Upper lobe of left lung (tissue), 6 donors: ENCODE measurements at places on chromosomes 13 and 19.

- peak; percentile 82 for DNase-seq
Observed at GRCh38 chr19:49691243-49692146, 579 bp downstream of the CPT1C start.

GRCh38 chr19:12933287-12934072, at the start of gene FARSA:
TSS of gene FARSA (minus strand) at chr19:12933711. CDS start at chr19:12933696, 15 bp downstream.
- DNase-seq, result peak; percentile 96

DNA sequence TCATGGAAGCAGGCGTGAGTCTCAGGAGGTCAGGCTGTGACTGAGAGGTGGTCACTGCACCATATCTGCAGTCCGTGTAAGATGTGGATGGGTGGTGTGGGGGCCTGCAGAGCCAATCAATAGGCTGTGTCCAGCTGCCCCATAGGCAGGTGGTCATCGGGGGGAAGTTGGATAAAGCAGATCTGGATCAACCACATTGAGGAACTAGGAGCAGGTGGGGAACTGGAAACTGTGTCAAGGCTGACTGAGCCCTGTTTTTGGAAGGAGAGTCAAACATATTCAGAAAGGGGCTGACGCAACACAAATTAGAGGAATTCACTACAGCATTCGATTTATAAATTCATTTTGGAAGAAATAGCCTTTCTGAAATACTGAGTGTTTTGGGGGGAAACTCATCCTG, 15.0 kb downstream of the CLEC4M start:
- DNase-seq, result no peak

DNA sequence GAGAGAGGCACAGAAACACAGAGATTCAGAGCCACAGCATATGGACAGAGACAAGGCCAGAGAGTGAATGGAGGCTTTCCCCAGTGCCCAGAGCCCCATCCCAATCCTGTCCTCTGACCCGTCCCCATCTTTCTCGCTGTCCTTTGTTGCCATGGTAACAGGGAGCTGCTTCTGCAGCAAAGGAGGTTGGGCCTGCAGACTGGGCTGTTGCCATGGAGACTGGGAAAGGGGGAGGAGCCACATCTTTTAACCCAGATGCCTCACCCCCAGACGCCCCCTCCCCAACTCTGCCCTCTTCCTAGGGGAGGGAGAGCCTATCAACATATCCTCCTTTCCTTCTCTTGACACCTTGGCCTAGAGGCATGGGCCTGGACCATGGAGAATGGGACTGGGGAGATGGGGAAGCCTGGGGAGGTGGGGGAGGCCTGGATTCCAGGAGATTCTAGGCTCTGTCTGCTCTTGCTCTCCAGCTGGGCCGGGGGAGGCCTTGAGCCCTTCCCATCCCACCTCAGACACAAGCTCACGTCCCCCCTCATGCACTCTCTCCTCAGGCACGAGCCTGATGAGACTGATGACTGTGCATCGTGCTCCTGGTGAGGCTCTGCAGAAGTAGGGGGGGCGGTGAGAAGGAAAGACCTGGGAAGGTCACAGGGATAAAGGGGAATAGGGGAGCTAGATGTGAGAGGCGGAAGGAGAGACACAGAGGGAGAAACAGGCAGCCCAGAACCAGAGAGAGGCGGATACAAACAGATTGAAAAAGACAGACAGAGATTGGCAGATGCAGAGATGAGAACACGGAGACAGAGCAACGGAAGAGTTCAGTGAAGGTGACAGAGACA, 2.1 kb upstream of the ATP1A3 start:
- no peak for DNase-seq

DNA sequence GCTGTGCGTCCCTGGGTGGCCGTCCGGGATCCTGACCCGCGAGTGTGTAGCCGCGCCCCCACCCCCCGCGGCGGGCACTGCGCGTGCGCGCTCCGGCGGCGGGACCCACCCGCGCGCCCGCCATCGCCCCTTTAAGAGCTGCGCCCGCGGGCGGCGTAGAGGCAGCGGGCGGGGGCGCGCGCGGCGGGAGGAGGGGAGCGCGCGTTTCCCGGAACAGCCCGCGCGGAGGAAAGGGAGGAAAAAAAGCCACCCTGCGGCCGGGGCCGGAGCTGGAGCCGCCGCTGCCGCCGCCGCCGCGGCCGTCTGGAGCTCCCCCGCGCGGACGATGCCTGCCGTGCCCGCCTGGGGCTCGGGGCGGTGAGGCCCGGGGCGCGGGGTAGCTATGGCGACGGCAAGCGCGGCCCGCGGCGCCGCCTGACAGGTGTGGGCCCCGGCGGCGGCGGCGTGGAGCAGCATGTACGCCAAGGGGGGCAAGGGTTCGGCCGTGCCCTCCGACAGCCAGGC, at the start of gene SSBP4:
SSBP4 (plus strand) TSS at position 204 of the 504 bp plus-strand sequence; CDS start at position 455, 251 bp downstream.
- peak; percentile 63 for DNase-seq

- peak; percentile 80 for DNase-seq
Observed at GRCh38 chr19:5205937-5206750, 134.5 kb downstream of the PTPRS start.

DNA sequence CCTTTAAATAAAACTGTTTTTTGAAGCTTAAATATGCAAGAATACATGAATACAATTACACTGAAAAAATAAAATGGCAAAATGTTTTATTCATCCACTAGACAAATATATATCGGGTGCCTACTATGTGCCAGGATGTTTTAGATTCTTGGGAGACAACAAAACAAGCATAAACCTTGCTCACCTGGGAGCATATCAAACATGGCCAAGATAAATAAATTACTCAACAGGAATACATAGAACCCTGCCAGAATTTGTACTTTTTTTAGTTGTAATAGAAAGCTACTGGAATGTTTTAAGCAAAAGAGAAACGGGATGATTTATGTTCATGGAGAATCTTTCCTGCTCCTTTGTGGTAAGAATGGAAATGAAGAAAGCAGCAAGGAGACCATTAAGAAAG, 2358.5 kb upstream of the PCDH20 start:
- no peak for DNase-seq

DNA sequence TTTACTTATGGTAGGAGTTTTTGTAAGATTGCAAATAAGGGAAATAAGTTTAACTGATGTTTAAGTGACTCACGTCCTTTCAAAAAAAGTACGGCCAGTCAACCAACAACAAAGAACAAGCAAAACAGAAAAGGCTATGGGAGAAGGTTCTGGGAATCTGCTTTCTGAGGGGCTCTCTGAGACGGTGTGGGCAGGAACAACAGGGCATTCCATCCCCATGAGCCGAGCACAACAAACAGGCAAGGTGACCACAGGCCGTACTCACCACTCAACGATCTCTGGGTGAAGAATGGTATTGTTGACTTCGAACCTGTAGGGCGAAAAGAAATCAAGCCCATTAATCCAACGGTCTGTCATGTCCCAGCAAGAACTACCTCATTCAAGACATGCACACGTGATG, 43.8 kb downstream of the PEPD start:
- DNase-seq, result no peak

DNA sequence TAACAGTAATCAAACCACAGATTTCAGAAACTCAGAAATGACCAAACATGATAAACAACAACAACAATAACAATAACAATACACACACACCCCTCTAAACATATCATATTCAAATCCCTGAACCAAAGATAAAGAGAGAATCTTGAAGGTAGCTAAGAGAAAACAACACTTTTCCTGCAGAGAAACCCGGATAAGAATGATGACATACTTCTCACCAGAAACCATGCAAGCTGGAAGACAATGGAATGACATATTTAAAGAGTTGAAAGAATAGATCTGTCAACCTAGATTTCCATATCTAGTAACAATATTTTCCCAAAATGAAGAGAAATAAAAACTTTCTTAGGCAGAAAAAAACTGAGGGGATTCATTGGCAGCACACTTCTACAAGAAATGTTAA, 138.1 kb downstream of the LIG4 start:
- no peak for DNase-seq

- no peak for DNase-seq
Observed at GRCh38 chr13:55553701-55554100, 1587.0 kb upstream of the PRR20A start.

DNA sequence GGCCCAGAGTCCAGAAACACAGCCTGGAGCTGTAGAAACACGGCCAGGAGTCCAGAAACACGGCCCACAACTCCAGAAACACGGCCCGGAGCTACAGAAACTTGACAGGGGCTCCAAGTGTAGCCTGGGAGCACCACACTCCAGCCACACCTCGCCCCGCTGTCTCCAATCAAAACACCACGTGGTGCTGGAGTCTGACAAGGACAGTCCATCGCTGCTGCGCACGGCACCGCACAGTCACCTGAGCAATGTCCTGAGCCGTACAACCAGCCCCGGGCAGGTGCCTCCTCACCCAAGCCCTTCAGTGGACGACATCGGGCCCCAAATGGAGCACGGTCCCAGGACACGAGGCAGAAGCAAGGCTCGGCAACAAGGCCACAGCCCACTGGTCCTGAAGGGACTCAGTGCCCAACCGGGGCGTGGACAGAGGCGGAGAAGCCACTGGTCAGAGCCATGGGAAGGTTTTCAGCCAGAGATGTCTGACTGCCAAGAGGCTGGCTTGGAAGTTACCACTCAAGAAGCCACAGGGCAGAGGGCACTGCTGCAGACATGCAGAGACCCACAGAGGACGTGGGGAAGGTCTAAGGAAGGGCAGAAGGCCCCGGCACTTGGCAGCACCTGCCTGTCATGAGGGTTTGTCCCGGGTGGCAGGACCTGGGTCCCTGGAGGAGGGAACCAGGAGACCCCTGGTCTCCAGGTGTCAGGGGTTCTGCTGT, 19.7 kb upstream of the PLPP2 start:
- DNase-seq, result no peak

DNA sequence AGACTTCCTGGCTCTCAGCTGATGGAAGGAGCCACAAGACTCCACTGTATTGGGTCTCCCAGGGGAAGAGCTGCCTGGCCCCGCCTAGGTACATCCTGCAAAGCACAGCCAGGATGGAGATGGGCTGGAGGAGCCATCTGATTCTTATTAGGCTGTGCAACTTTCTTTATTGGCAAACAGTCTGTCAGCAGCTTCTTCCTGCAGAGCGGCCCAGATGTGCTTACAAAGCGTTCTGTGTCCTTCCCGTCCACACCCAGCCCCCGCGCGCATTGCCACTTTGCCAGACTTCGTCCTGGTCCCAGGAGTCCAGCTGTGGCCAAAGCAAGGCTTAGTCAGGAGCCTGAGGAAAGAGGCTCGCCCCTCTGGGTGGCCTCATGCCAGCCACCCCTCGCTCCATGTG, 409.3 kb downstream of the ZNF536 start:
- peak; percentile 63 for DNase-seq

- peak; percentile 85 for DNase-seq
Observed at GRCh38 chr19:45468159-45468651, 409 bp downstream of the FOSB start.

GRCh38 chr13:100434010-100434763, 154.4 kb downstream of the GGACT start:
- no peak for DNase-seq

- DNase-seq, result no peak
Observed at GRCh38 chr13:24725379-24725778, 38.6 kb upstream of the RNF17 start.

- peak; percentile 57 for DNase-seq
Observed at GRCh38 chr19:56156768-56157167, 15.7 kb downstream of the ZNF444 start.

DNA sequence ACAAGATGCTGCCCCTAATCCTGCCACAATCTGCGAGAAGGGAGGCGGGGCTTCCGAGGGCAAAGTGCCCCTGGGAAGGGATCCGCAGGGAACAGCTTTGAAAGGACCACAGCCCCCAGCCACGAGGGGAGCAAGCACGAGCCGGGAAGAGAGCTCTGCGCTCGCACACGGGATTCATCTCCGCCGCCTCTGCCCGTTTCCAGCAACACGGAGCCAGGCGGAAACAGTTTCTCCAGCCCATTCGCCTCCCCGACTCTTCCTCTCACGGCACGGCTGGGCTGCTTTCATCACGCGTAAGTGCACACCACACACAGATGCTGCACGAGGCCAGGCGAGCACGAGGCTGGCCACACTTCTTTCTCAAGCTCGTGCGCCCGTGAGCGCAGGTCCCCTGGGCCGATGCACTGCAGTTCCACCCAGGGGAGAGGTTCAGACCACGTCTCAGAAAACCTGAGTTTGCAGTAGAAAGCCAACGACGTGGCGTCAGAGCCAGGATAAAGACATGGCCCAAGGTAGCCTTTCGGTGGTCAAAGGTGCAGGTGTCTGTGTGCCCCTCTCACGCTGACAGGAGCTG, 33.6 kb downstream of the NAXD start:
- DNase-seq, result no peak

GRCh38 chr13:73714522-73714921, 419.7 kb downstream of the KLF12 start:
- no peak for DNase-seq
